ENCODE measurements at places on chromosomes 2 and 18.

GRCh38 chr2:42193722-42194187, 24.6 kb downstream of the EML4 start:
- no peak for DNase-seq

DNA sequence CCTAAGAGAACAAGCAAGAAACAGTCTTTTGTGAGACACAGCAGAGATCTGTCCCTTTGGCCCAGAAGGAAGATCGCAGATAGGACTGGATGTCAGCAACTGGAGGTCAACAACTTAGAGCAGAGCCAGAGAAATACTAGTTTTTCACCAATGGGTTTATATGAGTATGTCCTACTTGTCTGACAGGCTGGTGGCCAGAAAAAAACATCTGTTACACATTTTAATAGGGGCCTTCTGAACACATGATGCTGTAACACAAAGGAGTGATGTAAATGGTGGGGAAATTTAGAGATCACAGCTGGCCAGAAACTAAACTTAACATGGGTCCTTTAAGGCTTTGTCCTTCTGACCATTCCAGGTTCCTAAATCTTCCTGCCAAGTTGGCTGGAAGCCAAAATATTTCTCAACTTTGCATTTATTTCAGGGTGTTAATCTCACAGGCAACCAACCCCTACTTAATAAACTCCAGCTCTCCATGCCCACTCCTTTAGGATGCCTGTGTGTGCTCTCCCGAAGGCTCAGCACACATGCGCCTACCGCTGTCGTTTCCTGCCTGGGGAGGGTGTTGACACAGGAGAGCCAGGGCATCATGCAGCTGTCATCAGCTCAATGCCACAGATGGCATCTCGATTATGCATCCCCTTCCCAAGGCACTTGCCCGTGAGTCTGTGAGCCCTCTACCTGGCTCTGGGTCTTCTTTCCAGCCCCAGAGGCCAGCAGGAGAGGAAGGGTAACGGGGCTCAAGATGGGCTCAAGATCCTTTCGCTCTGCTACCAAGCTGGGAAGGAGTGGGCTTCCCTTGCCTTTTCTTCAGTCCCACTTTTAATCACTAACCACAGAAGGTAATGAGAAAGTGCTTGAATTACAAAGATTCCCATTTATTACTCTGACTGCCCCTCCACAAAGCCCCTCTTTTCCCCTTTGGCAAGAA, 252.5 kb downstream of the ETAA1 start:
- DNase-seq, result no peak

DNA sequence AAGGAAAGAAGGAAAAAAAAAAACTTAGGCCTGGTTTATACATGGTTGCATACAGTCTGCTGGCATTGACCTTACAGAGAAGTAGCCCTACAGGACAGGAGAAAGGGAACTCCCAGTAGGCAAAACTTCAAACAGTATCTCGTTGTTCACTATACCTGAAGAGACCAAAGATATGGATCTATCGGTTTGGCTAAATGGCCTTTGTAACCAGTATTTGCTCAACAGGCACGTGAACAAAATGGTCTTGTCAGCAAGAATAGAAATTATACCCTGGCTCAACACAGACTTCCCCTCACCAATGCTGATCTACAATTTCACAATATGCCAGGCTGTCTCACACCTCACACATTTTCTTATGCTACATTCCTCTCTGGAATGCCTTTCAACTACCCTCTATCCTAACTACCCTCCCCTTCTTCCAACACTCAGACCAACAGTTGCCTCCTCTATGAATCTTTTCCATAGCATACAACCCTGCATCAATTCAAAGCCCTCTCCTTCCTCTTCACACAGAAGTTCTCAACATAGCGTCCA, 13.7 kb downstream of the HYCC2 start:
- no peak for DNase-seq

- DNase-seq, result no peak
These were observed 640.7 kb upstream of the ACVR2A start for GRCh38 chr2:147204102-147204501.

GRCh38 chr2:3940661-3941060, 237.3 kb downstream of the DCDC2C start:
- no peak for DNase-seq

DNA sequence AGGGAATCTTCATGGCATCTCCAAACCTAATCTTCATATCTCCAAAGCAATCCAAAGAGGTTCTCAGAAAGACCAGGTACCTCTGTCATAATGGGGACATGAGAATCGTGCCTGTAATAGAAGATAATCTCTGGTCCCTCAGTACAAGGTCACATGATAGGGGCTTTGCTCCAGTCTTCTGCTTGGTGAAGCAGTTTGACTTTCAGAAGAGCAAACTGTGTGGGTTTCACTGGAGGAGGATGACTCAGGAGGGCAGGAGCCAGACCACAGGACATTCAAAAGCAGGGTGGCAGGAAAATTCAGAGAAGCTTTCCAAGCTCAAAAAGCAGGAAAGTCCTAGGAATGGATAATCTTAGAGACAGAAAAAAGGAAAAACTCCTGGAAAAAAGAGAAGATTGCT, 10.6 kb upstream of the PAX3 start:
- DNase-seq, result no peak

DNA sequence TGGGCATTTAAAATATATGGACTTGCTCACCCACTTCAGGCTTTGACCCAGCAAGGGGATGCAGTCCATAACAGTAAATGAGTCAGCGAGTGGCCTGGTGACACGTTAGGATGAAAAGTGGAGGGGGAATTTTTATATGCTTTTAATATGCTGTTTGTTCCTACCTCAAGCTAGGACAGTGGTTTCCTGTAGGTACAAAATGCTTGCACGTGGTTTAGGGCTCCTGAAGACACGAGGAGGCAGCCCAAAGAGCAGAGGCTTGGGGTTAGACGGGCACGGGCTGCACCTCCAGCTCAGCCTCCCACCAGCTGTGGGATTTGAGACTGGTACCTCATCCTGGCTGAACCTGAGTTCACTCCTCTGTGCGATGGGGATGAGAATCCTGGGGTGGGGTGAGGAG, 306.2 kb upstream of the CXCR4 start:
- DNase-seq, result no peak

GRCh38 chr18:23619388-23619881, 33.1 kb upstream of the NPC1 start:
- DNase-seq, result no peak

GRCh38 chr2:206716623-206717022, 1.6 kb downstream of the DYTN start:
- no peak for DNase-seq

DNA sequence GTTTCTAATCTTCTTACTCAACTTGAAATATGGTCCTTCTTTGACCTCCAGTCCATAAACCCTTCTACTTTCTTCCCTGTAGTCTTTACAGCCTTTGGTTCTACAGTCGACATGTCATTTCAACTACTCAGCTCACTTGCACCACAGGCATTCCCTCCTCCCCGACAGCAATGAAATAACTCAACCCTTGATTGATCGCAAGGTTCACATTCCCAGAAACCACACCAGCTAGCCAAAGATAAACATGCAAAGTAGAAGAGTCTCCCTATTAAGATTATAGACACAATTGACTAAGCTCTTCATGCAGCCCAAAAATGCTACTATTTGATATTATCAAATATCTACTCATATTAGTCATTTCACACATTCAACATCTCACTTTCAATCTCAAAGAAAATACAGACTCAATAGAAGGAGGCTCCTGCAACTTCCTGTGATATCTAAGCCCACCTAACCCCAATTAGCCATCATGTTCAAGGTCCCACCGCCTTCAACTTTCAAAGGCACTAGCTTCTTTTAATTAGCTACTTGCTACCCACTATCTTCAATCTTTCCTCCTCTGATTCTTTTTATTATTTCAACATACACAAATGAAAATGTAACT, 50.8 kb downstream of the RTTN start:
- DNase-seq, result no peak

DNA sequence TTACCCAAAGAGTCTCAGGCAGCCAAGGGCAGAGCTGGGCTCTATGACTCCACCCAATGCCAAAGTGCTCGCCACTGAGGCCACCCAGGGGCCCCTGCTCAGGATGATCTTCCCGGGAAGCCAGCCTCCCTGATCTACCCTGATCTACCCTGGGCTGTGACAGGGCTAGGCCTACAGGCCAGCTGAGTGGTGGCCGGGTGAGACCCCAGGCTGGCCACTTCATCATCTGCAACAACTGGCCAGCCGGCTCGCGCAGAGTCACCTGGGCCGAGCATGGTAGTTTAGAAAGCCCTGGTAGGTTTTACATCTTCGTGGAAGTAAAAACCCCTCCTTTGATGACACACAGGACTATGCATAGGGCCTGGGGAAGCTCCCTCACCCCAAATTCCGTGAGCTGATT, 276.3 kb downstream of the NDUFA10 start:
- DNase-seq, result no peak

GRCh38 chr2:223787358-223787757, 50.0 kb downstream of the AP1S3 start:
- DNase-seq, result no peak

DNA sequence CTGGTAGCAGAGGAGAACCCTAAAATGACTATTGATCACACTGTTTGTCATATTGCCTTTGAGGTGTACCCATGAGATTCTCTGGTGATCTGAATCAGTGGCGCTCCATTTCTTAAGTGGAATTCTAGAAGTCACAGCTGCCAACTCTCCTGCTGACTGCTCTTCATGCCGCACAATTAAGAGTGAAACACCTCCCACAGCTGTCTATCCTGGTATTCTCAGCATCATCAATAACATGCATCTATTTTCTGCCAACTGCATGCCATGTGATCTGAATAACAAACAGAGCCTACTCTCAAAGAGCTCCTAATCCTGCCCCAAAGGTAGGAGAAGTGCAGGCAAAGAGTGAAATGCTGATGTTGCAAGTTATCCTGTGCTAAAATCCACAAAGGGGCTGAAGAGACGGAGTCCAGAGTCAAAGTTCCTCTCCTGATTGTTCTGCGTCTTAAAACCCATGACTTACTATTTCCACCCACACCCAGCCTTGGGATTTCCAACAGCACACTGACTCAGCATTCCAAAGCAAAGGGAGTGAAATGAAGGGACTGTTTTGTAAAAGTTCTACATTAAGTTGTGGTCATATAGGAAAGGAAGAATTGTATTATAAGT, 13.7 kb upstream of the DAPL1 start:
- DNase-seq, result no peak

- DNase-seq, result no peak
These were observed 28.3 kb upstream of the ASAP2 start for GRCh38 chr2:9178110-9178903.

GRCh38 chr2:134080386-134081089, 173.3 kb upstream of the MGAT5 start:
- no peak for DNase-seq

DNA sequence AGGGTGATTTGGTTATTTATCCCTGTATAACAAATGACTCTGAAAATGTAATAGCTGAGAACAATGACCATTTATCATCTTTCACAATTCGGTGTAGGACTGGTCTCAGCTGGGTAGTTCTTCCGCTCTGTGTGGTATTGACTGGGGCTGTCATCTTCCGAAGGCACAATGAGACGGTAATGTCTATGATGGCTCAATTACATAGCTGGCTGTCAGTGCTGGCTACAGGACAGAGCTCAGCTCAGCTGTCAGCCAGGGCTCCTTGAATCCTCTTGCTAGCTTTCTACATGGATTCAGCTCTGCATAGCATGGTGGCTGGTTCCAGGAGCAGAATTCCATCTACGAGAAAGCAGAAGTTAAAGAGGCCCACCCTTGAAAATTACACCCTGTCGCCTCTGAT, 483.8 kb downstream of the TDRD15 start:
- no peak for DNase-seq

DNA sequence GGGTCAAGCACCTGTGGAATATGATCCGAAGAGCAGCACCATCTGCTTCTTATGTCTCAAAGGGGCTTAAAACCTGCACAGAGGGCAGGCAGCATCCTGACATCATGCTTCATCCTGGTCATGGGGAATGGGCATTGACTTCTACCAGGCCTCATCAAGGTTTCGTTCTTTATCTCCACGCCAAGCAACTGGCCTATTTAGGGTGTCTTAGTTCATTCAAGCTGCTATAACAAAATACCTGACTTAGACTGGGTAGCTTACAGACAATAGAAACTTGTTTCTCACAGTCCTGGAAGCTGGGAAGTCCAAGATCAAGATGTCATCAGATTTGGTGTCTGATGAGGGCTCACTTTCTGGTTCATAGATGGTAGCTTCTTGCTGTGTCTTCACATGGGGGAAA, 69.4 kb downstream of the MYO3B start:
- no peak for DNase-seq

DNA sequence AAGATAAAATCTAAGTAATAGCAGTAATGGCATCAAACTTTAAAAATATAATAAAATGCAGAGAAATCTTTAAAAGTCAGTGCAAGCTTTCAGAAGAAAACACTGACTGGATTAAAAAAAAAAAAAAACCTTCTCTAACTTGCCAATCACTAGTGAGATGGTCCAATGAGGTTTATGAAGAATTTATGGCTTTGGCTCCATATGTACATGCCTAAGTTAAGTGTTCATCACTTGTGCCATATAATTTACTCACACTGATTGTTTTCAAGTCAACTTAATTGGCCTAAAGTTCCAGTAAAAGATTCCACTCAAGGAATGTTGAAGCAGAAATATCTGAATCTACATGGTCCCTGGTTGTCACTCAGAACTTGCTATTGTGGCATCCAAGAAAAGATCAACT, 40.7 kb upstream of the RAB27B start:
- DNase-seq, result no peak

- no peak for DNase-seq
These were observed 151.6 kb downstream of the FSHR start for GRCh38 chr2:49002750-49003149.

GRCh38 chr2:40317761-40318160, 134.1 kb downstream of the SLC8A1 start:
- no peak for DNase-seq

- DNase-seq, result no peak
These were observed 14.7 kb downstream of the RRM2 start for GRCh38 chr2:10137053-10137843.

DNA sequence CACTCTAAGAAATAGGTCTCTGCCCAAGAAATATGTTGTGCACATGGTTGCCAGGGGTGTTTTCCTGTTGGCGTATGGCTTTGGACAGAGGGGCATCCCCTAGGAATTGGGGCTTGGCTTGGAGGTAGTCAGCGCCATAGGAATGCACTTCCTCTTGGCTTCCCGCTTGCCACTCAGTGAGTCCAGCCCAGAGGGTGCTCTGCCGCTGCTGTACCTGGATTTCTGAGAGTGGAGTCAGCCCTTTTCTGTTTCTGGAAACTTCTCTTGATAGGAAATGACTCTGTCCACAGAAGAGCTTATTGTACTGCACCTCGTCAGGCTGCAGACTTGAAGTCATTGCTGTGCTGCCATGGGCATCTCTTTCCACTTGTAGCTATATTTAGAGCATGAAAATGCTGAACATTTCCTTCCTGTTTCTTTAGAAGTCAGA, 116.7 kb upstream of the MGAT5 start:
- no peak for DNase-seq

GRCh38 chr2:191125646-191126045, 25.1 kb downstream of the STAT4 start:
- DNase-seq, result no peak

Measured in T-helper 2 cell treated with Interferon-gamma antibody and Interleukin-4, amounts not matched to agents 5 μg/mL and 100 μg/mL, for 36 hours (primary cell).